ENCODE measurements at places on chromosomes 1 and 21.
A peak's percentile ranks its signal among the peaks of the same experiment; 100 is the strongest.

GRCh38 chr1:185412385-185413087, 95.5 kb upstream of the IVNS1ABP start:
- no peak overlapping the region for H3K27ac ChIP-seq
- no peak for DNase-seq
- H3K27me3 ChIP-seq = no peaks in the 10 kb centered on the region
- H3K4me3 ChIP-seq = no peak overlapping the region
- no peaks in the 10 kb centered on the region for H3K36me3 ChIP-seq
- H3K4me1 ChIP-seq = no peaks in the 10 kb centered on the region

GRCh38 chr1:100606438-100606837, 68.5 kb downstream of the GPR88 start:
- no peaks in the 10 kb centered on the region for H3K27me3 ChIP-seq
- no peaks in the 10 kb centered on the region for H3K4me1 ChIP-seq
- no peak overlapping the region for H3K27ac ChIP-seq
- no peaks in the 10 kb centered on the region for H3K36me3 ChIP-seq
- DNase-seq = peak; percentile 47

DNA sequence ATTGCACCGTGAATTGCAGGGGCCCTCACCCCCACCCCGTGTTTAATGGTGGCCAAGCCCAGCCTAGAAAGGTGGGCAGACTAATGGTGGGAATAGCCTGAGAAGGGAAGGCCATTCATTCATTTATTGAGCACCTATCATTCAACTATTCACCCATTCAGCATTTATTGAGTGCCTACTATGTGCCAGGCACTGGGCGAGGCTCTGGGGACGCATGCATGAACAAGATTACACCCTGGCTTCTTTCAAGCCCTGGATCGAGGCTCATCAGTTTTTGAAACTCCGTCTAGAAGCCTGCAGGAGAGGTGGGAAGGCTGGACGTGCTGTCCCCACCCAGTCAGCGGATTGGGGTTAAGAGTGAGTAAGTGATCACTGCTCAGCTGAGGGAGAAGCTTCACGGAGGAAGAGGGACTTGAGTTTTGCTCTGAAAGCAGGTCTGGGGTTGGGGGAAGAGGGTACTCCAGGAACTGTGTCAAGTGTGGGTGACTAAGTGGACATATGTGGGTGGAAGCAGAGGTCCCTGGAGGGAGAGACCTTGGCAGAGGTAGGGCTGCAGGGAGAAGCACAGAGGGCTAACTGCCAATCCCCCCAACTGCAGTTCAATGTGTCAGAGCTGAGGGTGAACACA, 35.6 kb downstream of the MEF2D start:
- no peak for DNase-seq
- H3K4me1 ChIP-seq = peaks cover 38% of the 10 kb centered on the region
- peaks cover 45% of the 10 kb centered on the region for H3K36me3 ChIP-seq
- H3K27me3 ChIP-seq = no peaks in the 10 kb centered on the region

GRCh38 chr1:228083871-228084278, 1.4 kb downstream of the ARF1 start:
- H3K27me3 ChIP-seq = no peaks in the 10 kb centered on the region
- peaks cover 68% of the 10 kb centered on the region for H3K4me1 ChIP-seq
- H3K4me3 ChIP-seq = peak overlapping the region; percentile 91
- DNase-seq = peak; percentile 53
- H3K36me3 ChIP-seq = peaks cover 8% of the 10 kb centered on the region

DNA sequence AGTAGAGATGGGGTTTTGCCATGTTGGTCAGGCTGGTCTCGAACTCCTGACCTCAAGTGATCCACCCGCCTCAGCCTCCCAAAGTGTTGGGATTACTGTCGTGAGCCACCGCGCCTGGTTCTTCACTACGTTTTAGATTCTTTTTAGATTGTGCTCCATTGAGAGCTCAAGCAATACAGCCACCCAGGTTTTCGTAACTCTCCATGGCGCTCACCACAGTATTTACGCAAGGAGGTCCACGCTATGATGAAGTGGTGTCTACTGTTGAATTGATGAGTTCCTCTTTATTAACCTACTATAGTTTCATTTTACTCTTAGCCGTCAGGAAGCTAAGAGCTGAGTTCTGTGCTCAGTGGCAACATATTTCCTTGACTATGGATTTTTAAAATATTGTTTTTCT, 1.8 kb upstream of the KIF1B start:
- H3K27ac ChIP-seq = no peak overlapping the region
- H3K27me3 ChIP-seq = no peaks in the 10 kb centered on the region
- H3K36me3 ChIP-seq = no peaks in the 10 kb centered on the region
- peaks cover 35% of the 10 kb centered on the region for H3K4me1 ChIP-seq

GRCh38 chr1:215667761-215668160, 100.7 kb downstream of the KCTD3 start:
- H3K27me3 ChIP-seq = no peaks in the 10 kb centered on the region
- no peaks in the 10 kb centered on the region for H3K36me3 ChIP-seq
- no peak overlapping the region for H3K27ac ChIP-seq
- no peaks in the 10 kb centered on the region for H3K4me1 ChIP-seq

GRCh38 chr1:229887043-229887822, 179.8 kb upstream of the GALNT2 start:
- H3K36me3 ChIP-seq = no peaks in the 10 kb centered on the region
- DNase-seq = peak; percentile 31
- H3K4me3 ChIP-seq = no peak overlapping the region
- peaks cover 32% of the 10 kb centered on the region for H3K4me1 ChIP-seq
- peak overlapping the region; percentile 79 for H3K27ac ChIP-seq

GRCh38 chr1:113185463-113186104, 112.6 kb downstream of the LRIG2 start:
- DNase-seq = no peak
- no peak overlapping the region for H3K4me3 ChIP-seq
- H3K27me3 ChIP-seq = no peaks in the 10 kb centered on the region
- no peaks in the 10 kb centered on the region for H3K4me1 ChIP-seq
- no peak overlapping the region for H3K27ac ChIP-seq

GRCh38 chr21:22223385-22223784, 1225.2 kb downstream of the NCAM2 start:
- no peak overlapping the region for H3K4me3 ChIP-seq
- no peaks in the 10 kb centered on the region for H3K36me3 ChIP-seq
- DNase-seq = no peak
- H3K4me1 ChIP-seq = no peaks in the 10 kb centered on the region

DNA sequence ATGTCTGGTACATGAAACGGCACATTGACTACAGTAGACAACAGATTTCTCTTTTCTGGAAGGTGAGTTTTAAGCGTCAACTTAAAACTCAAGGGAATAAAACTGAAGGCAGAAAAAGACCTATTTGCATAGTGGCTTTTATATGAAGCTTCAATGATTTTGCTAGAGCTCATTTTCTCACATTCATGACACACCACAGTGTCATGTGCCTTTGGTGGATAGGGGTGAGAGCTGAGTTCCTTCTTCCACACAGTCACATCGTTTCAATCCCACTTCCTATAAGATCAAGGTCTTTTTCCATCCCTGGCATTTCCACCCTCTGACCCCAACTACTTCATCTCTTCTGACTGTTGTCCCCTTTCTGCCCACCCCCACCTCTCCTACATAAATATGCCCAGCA, 31.0 kb downstream of the IL12RB2 start:
- no peak overlapping the region for H3K4me3 ChIP-seq
- H3K27ac ChIP-seq = no peak overlapping the region
- DNase-seq = no peak
- H3K27me3 ChIP-seq = no peaks in the 10 kb centered on the region
- no peaks in the 10 kb centered on the region for H3K4me1 ChIP-seq
- H3K36me3 ChIP-seq = no peaks in the 10 kb centered on the region

DNA sequence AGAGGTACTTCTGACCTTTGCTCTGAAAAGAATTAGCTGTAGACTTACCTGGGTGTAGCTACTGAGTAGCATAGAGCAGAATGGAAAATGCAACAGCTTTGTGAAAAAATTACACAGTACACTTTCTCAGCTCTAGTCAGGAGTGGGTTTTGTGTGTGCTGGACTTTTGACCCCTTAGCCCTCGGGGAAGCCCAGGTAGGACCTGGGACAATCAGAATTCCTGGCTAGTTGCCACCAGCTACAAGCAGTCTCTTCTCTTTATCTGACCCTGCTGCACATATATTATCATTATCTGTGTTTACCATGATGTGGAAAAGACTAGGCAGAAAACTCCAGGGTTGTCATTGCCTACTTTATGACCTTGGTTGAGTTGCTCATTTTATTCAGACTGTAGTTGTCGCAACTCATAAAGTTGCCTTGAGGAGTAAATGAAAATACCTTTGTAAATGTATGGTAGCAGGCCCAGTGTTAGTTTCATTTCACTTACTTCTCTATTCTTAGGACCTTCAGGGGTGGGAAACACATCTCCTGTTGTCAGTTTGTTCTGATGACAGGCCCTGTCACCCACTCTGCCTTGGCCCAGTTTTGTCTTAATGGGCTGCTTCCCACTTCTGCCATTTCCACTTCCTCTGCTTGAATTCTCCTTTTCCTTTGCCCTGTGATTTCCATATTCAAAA, 5.4 kb downstream of the NEK7 start:
- no peak overlapping the region for H3K27ac ChIP-seq
- no peak for DNase-seq
- H3K4me1 ChIP-seq = peaks cover 65% of the 10 kb centered on the region
- no peaks in the 10 kb centered on the region for H3K27me3 ChIP-seq
- no peaks in the 10 kb centered on the region for H3K36me3 ChIP-seq

GRCh38 chr1:10494418-10494753, 19.6 kb downstream of the PEX14 start:
- no peak for DNase-seq
- H3K27ac ChIP-seq = peak overlapping the region; percentile 90
- H3K4me1 ChIP-seq = peaks cover 27% of the 10 kb centered on the region

DNA sequence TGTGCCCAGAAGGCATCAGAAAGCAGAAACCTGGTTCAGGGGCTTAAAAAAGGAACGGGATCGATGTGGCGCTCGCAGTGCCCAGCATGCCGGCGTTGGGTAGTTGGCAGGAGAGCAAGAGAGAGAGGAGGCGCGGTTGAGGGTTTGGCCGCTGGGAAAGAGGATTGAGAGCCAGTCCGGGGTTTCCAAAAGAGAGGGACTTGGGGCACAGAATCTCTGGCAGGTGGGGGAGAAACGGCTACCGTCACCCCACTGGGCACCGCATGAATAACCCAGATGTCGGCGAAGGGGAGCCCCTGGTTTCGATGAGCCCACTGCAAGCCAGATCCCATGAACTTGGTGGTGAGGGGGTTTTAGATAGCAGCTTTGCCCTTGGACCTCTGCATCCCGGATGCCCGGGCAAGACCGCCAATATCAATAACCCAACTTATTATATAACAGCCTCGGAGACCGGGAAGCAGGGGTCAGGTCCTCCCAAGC, 60.4 kb upstream of the ACOT11 start:
- no peaks in the 10 kb centered on the region for H3K36me3 ChIP-seq
- H3K4me1 ChIP-seq = peaks cover 40% of the 10 kb centered on the region
- no peak for DNase-seq

DNA sequence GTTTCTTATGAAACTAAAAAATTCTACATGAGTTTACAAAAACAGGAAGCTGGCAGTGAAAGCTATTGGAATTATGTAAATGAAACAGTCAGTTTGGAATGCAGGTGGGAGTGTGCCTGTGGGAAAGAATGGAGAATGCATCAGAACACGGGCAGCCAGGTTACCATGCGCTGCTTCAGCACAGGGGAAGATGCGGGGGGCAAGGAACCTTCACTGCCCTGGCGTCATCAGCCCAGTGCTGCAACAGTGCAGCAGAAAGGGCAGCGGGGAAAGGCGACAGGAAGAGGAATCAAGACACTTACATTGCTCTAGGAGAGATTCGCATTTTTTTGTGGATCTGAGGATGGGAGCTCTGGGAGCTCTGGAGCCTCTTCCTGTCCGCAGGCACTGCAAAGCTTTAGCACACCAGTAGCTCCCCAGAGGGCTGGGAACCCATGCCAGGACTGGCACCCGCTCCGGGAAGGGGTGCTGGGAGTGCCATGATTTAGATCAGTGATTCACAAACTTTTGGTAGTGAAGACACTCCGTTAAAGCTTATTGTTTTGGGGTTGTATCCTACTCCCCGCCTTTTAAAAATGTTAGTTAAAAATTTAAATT, 64.1 kb upstream of the WDR26 start:
- no peak overlapping the region for H3K4me3 ChIP-seq
- peak overlapping the region; percentile 80 for H3K27ac ChIP-seq
- H3K27me3 ChIP-seq = no peaks in the 10 kb centered on the region
- H3K4me1 ChIP-seq = peaks cover 37% of the 10 kb centered on the region
- DNase-seq = no peak

Data from stomach (tissue), 19 donors.